ENCODE measurements at places on chromosomes 7 and 10.

- DNase-seq = no peak
Measured at GRCh38 chr7:129013048-129013724, 41.7 kb downstream of the TNPO3 start.

GRCh38 chr10:8050556-8051108, 3.9 kb upstream of the GATA3 start:
- no peak for DNase-seq

DNA sequence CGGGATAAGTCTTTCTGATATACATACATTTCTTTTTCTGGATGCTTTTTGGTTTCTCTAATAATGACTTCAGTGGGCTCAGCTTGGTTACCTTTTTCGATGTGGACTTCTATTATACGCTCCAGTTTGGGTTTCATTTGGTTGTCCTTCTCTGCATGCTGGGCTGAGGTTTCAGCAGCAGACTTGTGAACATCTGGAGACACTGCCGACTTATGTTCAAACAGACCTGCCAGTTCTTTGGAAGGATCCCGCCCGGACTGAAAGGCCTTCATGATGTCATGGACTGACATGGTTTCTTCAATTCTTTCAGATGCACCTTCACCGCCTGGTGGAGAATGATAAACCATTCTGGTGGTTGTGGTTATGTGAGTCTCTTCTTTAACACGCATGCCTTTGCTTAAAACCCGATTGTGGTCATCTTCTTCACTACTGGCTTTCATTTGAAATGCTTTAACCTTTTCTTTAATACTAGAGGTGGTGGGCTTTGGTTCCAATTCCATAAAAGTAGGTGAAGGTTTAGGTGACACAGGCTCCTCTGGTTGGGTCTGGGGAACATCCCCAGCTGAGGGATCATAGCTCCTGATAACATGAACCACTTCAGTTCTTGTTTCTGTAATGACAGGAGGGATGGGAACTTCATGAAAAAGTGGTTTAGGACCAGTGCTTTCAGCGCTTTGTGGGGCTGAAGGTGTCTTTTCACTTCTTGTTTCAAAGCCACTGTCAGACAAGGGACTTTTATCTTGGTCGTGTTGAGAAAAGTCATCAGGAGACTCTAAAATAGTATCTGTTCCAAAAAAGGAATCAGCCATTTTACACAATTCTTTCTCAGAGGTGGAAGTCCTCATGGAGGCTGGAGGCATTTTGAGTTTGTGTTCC, 167.7 kb upstream of the CCDC6 start:
- DNase-seq = no peak

GRCh38 chr10:91048380-91048779, 127.5 kb upstream of the ANKRD1 start:
- DNase-seq = no peak

DNA sequence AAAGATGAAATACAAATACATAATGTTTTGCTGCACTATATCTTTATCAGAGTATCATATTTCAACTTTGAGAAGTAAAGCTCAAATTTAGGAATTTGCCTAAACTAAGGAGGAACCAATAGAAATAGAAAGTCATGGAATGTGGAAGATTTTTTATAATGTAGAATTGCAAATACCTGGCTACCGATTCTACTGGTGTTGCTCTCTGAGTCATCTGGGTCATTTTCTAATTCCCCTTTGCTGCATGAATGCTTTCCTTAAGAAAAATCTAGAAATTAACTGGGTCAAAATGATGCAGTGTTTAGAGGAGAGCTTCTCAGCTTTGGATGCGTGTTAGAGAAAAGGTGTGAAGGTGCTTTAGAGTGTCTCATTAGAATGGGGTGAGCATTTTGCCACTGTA, 568.9 kb upstream of the ANKRD30A start:
- DNase-seq = no peak

DNA sequence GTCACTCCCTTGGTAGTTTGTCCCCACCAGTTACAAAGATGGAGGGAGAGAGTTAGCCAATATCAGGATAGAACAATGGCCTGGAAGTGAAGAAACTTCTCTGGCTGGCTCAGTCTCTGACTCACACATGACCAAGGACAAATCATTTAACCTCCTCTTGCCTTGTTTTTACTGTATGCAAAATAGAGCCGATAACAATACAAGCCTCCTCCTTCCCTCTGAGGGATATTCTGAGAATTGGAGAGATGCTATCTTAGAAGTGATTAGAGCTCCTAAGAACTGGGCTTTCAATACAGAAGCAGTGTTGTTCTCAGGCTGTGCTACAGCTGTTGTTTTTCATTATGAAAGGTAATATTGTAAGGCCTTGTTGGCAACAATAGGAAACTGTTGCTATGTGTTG, 87.7 kb upstream of the EGR2 start:
- DNase-seq = no peak

GRCh38 chr7:18420748-18421147, 74.8 kb upstream of the HDAC9 start:
- no peak for DNase-seq

- no peak for DNase-seq
Measured at GRCh38 chr10:78397786-78398185, 364.1 kb downstream of the RPS24 start.

GRCh38 chr10:12902135-12902572, 99.4 kb downstream of the CCDC3 start:
- DNase-seq = no peak

GRCh38 chr10:106920538-106920937, 244.0 kb downstream of the SORCS1 start:
- DNase-seq = no peak

DNA sequence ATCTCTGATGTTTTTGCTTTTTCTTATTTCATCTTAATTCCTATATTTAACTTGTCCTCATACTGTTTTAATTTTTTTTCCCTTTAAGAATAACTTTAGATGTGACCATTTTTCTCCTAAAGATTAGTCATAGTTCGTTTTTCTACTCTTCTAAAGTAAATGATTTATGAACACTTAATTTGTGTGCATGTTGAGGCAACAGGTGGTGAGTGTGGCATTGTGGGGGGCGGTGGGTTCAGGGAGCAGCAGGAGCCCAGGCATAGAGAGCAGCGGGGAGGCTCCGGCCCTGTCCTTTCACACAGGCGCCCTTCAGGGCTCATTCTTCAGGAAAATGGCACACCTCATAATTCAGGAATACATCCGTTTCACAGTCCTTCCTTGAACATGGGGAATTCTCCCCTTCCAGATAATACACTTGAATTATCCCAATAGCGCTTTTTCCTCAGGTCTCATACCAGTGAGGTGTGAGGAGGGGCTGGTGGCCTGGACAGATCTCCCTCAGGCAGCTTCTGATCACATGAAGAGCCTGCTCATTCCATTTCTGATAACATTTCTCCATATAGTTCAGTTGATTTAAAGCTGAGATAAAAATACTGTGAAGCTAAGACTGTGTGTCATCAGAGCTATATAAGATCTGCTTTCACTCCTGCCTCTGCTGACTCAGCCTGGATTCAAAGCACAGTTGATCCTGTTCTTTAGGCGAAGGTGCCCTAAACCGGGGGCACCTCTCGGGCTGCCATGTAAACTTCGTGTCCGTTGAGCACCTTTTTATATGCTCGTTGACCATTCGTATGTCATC, 40.2 kb downstream of the CUL1 start:
- no peak for DNase-seq

DNA sequence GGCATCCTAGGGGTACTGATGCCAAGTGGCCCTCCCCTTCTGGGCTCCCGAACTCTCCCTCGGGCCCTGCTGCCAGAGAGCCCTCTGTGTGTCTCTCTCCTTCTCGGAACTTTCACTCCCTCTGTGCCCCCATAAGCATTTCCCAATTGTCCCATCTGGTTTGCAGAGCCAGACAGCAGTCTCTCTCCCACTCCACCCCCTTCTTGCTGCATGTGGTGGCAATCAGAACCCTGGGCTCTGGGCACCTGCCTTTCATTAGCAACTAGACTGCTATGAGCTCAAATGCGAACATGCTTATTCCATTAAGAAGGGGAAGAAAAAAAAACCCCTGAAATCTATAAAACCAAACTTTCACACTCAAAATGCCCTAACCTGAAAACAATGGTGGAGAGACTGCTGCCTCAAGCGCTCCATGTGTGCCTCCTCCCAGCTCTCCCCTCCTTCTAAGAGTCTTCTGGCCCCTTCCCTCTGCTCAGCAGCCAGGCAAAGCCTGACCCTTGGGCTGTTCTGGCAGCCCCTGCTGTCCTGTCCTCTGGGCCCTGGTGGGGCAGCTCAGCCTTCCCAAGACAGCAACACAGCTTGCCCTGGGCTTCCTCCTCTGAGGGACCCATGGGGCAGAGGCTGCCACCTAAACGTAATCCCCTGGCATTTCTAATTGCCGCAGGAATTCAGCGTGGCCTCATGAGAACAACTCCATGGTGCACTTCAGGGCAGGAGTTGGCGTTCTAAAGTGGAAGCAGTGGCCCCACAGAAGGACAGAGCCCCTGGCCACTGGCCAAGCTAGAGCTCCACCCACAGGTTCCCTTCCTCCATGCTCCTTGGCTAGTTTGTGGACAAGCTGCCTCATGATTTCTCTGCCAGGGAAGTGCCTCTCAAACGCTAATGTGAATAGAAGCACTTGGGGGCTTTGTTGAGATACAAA, 415.4 kb downstream of the PLXNA4 start:
- no peak for DNase-seq

GRCh38 chr7:100897772-100898454, 2.2 kb upstream of the ACHE start:
- no peak for DNase-seq

- peak; percentile 12 for DNase-seq
Measured at GRCh38 chr7:99120501-99120900, 23.4 kb downstream of the SMURF1 start.

All from nucleus accumbens (tissue), 56 donors.